Mesenteric fat pad (tissue), 1 donor: ENCODE measurements at places on chromosomes 6 and 20. TPM values are rescaled to one million over a fixed set of nuclear protein-coding genes. Genes with fewer than 3 reads are reported as not detected.

DNA sequence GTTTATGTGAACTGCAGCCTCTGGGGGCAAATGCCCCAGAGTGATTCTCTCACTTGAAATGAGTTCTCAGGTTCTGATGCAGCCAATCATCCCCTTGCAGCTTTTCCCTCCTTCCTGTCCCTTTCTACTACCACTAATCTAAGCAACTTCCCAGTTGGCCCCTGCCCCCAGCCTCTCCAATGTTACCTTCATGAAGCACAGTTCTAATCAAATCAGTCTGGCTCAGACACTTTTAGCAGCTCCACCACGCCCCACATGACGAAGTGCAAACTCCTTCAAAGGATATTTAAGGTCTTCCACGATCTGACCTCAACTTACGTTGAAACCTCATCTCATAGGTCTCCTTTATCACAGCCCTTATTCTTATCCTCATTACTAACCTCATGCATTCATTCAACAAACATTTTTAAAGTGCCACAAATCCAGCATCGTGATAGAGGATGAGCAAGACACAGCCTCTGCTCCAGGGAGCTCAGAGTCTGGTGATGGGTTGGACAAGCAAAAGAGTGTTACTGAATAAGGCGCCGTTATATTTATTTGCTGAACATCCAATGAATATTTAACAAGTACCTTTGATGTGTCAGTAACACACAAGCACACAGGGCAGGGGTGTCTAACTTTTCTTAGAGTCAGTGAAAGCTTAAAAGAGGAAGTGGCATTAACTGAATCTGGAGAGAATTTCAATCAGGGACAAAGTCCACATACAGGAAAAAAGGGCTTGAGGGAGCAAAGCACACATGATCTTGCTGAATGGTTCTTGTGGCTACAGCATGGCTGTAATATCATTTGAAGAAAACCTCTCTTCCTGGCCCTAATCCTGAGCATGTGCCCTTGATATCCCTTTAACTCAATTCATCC lies 20.4 kb upstream of the DTNBP1 start:
- DNase-seq: no peak

DNA sequence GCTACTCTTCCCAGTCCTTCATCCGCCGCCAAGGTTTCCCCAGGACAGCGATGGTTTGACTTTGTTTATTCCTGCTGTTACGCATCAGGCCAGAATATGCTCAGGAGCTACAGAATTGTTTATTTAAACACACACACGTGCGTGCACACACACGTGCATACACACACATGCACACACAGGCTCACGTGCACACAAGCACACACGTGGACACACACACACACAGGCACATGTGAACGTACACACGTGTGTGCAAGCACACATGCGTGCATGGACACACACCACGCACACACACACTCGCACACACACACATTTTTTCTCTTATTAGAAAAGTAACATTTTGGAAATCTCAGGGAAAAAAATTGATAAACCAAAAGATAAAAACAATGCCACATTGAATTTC lies 64.6 kb upstream of the UST start:
- DNase-seq: no peak

DNA sequence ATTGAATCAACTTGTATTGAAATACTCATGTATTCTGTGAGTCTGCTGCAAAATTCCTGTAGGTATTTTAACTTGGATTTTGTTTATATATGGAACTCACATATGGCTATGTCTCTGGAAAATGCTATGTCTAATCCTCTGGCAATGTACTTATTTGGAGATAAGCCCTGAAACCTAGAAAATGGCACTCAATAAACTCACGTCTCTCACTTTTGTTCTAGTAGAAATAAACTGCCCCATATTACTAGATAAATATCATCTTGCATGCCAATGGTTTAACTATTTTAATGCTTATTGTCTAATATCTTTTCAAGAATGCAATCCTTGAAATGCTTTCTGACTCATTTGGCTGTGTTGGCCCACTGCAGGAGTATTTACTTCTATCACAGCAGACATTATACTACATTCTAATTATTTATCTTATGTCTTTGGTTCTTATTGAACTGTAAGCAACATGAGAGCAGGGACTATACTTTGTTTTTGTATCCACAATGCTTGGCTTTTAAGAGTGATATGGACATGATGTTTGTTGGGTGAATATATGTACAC lies 292.2 kb upstream of the RSPO3 start:
- no peak for DNase-seq

DNA sequence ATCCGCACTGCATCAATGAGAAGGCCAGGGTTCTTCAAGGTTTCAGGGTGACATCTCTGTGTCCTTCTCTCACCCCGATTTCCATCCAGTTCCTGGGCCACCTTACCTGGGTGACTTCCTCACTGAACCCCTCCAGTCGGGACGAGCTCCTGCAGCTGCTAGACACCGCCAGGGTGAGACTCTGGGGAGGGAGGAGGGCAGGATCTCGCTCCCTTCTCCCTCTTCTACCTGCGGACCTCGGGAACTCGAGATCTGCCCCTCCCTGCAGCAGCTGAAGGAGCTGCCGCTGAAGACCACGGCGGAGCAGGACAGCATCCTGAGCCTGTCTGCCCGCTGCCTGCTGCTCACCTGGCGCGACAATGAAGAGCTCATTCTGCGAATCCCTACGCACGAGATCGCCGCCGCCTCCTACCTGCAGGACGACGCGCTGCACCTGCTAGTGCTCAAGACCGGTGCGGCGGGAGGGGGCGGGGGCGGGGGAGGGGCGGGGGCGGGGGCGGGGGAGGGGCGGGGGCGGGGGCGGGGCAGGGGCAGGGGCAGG lies 7.5 kb downstream of the CCM2L start:
- no peak for DNase-seq

- DNase-seq: no peak
Measured at GRCh38 chr6:107712665-107713551, 111.2 kb downstream of the SCML4 start.

DNA sequence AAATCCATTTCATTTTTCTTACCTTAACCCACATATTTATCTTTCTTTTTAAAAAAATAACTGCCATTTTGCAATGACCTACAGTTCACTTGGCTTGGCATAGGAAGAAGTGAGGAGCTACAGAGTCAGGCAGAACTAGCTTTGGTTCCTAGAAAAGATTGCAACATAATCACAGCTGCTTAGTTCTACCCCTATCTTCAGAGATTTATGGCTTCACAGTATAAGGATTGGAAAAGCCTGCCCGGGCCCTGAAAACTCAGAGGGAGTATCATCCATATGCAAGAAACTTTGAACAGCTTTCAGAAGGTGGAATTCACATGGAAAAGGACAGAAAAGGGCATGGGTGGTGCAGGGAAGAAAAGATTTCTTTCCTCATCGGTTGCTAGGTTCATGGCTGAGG lies 774.3 kb upstream of the CHD6 start:
- no peak for DNase-seq

DNA sequence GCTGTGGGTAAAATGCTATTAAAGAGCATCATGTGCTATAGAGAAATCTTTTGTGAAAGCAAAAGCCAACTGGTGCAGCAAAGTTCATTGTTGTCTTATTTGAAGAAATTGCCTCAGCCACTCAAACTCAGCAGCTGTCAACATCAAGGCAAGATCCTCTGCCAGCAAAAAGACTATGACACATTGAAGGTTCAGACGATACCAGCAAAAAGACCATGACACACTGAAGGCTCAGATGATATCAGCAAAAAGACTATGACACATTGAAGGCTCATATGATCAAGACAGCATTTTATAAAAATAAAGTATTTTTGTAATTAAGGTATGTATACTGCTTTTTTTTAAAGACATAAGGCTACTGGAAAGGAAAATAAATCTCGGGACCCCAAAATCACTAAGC lies 118.4 kb upstream of the RUNX2 start:
- no peak for DNase-seq

DNA sequence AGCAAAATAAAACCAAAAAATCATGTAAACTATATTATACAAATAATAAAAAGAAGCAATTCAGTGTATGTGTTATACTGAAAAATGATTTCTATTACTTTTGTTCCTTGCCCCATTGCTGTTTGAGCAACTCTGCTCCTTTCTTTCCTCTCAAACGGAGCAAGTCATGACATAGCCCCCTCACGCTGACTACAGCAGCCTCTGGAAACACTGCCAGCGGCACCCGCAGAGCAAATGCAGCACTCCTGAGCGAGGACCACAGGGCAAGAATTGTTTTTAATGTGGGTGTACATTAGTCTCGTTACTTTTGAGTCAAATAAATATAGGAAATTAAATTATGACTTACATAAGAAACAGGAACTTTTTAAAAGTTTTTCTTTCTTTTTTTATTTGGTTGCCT lies 350.1 kb upstream of the HSF2 start:
- no peak for DNase-seq

GRCh38 chr6:101614774-101615173 lies 221.3 kb downstream of the GRIK2 start:
- DNase-seq: no peak

DNA sequence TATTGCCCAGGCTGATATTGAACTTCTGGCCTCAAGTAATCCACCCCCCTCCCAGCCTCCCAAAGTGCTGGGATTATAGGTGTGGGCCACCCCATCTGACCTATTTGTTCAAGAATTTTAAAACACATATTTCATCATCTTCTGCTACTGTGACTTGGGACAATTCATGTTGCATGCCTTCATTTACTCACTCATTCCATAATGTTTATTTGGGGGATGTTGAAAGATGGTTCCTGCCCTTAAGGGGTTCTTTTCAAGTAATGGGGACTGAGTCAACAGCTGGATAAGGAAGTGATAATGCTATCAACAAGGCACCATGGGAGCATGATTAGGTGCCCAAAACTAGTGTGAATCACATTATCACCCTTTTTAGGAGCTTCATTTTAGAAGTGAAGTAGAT lies 62.0 kb downstream of the CRYBG1 start:
- DNase-seq: no peak

- DNase-seq: no peak
Measured at GRCh38 chr6:143616741-143617140, 61.0 kb upstream of the PHACTR2 start.

The TSPYL4 gene
- 8.5 TPM for total RNA-seq

The ARFGEF3 gene
- 2.6 TPM for total RNA-seq

The HLA-DOA gene
- total RNA-seq: 5.0 TPM

The CAP2 gene
- 9.3 TPM for total RNA-seq
